ENCODE measurements at places on chromosomes 5 and 9.

- DNase-seq, result no peak
Measured at GRCh38 chr9:99466781-99467180, 244.7 kb downstream of the SEC61B start.

GRCh38 chr9:108897324-108898096 is 35.4 kb downstream of the ACTL7A start:
- peak; percentile 31 for DNase-seq

GRCh38 chr9:137113385-137114159 is 961 bp downstream of the DPP7 start:
- no peak for DNase-seq

DNA sequence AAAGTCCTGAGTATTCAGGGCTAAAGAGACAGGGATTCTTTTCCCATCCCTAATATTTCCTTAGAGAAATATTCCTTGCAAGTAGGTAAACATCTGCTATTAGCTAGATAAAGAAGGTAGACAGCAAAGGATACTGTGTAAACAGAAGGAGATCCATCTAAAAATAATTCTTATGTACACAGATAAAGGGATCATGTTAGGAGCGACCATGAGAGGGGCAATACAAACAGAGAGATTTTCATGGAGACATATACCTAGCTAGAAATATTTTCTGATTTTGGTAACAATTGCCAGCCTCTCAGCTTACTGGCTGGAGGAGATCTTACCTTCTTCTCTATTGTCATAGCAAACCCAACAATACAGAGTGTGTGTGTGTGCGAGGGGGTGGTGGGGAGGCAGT is 184.6 kb upstream of the DMAC1 start:
- DNase-seq, result no peak

GRCh38 chr9:89980600-89980999 is 375.8 kb downstream of the GADD45G start:
- DNase-seq, result peak; percentile 33

GRCh38 chr9:90088434-90088833 is 483.6 kb downstream of the GADD45G start:
- no peak for DNase-seq
